Panc1 (cell line): ENCODE measurements at places on chromosomes 1 and 21. TPM values are rescaled to one million over a fixed set of nuclear protein-coding genes. Genes with fewer than 3 reads are reported as not detected.

HCRTR1 gene
- 0.18 TPM for total RNA-seq

TACSTD2 gene
- total RNA-seq = 0.28 TPM

CLEC20A gene
- total RNA-seq = not detected

TMIGD3 gene
- total RNA-seq = not detected

CD53 gene
- total RNA-seq = 0.49 TPM
